ENCODE measurements at places on chromosomes 2 and 18.

DNA sequence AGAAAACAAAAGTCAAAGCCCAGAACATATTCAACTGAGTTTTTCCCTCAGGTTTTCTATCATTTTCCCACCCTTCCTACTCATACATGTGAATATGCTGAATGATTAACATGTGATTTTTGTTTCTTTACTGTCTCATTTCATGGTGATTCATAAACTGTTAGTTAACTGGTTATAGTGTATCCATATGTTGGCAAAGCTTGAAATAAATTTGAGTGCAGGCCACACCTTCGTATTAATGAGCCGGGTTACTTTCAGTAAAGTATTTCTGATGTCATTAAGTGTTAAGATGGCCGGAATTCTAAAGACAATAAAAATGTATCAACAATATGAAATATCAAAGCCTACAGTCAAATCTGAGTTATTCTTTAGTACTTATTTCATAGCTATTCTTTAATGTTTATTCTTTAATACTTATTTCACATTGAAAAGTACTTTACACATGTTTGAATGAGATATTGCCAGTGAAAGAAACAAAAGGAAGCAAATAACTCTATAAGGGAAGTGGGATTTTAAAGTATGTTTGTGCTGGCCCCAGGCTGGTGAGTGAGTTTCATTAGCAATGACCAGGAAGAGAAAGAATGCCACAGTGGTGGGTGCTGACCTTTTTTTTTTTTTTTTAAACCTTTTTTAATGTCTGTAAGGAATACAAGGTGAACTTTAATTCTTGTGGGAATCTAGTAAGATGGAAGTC, 178.6 kb downstream of the NEDD4L start:
- DNase-seq, result no peak

GRCh38 chr2:114754907-114755563, 312.6 kb downstream of the DPP10 start:
- DNase-seq, result no peak

- DNase-seq, result no peak
Observed at GRCh38 chr2:164141271-164141670, 405.5 kb upstream of the FIGN start.

DNA sequence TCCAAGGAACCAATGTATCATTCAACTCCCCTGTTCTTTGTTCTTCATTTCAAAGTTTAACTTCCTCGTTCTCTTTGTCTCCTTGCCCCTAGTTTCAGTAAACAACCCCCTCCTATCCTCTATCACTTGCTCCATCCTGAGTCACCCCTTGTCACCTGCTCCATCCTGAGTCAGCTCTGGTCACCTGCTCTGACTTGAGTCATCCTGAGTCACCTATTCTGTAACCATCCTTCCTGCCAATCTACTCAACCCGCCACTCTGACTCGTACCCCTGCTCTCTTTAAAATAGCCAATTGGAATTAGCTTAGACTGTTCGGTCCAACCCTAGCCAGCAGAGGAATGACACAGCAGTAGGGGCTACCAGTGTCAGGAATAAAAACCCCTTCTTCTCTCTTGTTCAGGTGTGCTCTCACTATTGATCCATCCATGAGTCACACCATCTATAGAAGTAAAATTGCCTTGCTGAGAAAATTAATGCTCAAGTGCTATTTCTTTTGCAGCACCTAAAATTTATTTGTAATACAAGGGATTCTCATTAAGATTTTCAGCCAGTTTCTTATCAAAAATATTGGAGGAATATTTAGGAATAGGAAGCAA, 326.8 kb downstream of the AKAIN1 start:
- DNase-seq, result no peak

- no peak for DNase-seq
Observed at GRCh38 chr2:78498125-78498524, 527.4 kb upstream of the REG3G start.

GRCh38 chr2:31256611-31257382, 22.8 kb downstream of the EHD3 start:
- no peak for DNase-seq

- DNase-seq, result no peak
Observed at GRCh38 chr2:14316594-14316993, 315.9 kb upstream of the LRATD1 start.

DNA sequence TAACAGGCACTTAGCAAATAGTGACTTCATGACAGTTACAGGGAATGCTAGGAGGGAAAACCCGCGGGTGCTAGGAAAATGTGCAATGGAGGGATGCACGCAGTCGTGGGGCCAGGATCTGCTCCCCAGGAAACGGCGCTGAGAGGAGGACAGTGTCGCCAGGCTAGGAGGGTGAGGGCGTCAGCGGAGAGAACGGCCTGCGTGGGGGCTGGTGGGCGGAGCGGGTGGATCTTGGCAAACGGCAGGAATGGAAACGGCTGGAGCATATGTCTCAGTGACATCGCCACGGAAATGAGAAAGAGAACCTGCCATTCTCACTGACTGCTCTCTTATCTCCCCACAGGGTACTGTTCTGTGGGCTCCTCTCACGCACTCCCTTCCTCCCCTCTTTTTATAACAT, 478.5 kb upstream of the ID2 start:
- no peak for DNase-seq

GRCh38 chr2:218925434-218925833, 34.0 kb upstream of the CDK5R2 start:
- DNase-seq, result no peak

DNA sequence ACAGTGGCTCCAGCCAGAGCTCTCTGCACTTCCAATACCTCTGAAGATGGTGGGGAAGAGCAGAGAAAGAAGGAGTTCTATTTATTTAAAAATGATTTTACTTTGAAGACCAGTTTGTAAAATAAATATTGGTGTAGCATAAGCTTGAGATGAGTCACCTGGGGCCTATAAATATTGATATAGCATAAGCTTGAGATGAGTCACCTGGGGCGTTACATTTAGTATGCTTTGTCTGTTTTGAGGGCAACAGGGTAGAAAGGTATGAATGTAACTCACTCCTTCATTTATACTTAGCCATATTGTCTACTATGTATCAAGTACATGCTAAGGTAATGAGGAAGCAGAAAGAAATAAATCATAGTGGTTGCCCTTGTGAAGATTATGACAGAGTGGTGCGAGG, 7.7 kb upstream of the SULT1C4 start:
- DNase-seq, result no peak

DNA sequence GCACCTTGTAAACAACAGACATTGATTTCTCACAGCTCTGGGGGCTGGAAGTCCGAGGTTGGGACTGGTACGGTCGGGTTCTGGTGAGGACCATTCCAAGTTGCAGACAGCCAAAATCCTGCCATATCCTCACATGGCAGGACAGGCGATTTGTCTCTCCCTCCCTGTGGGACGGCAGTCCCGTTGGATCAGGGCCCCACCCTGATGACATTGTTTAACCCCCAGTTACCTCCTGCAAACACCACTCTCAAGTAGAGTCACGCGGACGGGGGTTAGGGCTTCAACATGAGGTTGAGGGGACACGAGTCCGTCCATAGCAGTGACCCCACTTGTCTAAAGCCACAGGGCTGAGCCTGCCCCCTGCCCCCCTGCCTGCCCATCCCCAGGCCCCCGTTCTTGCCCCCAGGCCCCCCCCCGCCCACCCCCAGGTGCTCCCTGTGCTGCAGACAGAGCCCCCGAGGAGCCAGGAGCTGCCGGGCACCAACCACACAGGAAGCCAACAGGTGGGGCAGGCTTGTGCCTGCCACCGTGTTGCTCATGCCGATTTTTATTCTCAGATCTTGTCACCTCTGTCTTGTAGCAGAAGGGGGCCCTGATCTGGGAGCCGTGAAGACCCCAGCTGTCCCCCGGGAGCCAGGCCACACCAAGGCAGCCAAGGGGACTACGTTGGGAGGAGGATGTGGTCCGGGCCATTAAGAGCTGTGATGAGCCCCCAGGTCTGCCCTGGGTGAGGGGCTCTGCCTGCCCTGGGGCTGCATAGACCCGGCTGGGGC, 82.2 kb downstream of the NFATC1 start:
- DNase-seq, result no peak

DNA sequence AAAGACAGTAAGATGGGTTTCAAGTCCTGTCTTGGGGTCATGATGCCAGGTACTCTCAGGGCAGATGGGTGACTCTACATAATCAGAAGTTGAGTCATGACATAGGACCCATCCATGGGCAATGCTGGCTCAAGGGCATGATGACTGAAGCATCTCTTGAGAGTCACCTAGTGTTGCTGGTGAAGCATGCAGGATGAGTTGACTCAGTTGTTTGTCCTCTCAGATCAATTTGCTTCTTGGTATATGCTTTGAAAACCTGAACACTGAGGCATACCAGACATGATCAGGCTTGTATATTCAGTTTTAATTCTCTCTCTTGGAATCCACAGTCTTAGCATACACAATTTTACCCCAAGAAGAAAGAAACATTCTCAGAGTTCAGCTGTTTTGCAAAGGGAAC, 658.9 kb upstream of the NXPH2 start:
- no peak for DNase-seq

GRCh38 chr2:235951493-235951892, 216.7 kb downstream of the GBX2 start:
- DNase-seq, result no peak

DNA sequence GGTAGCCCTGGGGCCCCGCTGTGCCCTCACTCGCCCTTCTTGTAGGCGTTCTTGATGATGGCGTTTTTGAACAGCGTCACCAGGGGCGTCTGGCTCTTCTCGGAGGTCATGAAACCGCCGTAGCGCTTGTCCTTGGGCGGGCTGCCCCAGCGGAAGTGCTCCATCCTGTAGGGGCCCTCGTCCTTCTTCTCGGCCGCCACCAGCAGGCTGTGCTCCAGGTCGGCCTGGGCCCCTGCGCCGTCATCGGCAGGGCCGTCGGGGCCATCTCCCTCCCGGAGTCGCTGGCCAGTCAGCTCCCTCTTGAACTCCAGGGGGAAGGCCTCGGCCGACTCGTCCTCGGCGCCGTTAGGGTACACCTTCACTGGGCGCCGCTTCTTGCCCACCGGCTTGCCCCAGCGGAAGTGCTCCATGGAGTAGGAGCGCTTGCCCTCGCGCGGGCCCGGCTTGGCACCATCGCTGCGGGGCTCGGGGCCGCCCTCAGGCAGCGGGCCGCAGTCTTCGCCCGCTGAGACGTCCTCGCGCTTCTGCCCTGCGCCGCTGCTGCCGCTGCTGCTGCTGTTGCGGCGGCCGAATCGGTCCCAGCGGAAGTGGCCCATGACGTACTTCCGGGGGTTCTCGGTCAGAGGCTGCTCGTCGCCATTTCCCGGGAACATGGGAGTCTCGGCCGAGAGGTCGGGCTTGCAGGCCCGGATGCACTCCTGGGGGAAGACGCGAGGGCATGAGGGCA, 7.2 kb downstream of the POMC start:
- DNase-seq, result no peak

DNA sequence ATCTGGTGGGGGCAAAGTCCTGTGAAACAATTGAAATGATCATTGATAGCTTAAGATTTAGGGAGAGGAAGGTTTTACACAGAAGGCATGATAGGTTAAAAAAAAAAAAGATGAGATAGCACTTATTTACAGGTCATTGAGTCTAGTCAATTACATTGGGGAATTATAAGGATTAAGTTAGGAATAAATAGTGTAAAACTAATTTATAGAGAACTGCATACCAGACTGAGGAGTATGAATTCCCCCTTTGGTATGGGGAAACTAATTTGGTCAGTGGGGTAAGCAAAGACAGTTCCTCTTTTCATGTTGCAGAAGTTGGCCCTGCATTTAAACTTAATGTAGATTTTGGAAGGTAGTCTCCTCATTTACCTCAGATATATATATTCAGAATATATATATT, 10.8 kb downstream of the GLS start:
- no peak for DNase-seq

- DNase-seq, result no peak
Observed at GRCh38 chr2:20224164-20224715, 690 bp downstream of the SDC1 start.

- DNase-seq, result no peak
Observed at GRCh38 chr18:67476585-67476984, 39.9 kb downstream of the DSEL start.

DNA sequence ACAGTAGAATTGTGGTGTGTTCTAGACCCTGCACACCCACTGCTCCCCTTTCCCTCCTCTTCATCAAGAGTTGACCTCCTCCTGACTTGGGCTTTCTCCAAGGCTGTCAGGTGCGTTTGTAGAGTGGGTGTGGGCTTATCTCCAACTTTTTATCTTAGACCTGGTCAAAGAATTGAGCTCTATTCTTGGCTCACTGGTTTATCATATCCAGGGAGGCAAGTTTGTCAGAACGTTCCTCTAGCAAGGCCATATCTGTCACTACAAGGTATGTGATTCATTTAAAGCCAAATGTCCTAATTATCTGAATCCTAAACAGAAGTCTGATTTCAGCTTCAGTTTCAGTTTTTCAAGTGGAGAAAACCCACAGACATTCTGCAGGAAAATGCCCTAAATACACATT, 117.1 kb upstream of the MGAT5 start:
- DNase-seq, result no peak

DNA sequence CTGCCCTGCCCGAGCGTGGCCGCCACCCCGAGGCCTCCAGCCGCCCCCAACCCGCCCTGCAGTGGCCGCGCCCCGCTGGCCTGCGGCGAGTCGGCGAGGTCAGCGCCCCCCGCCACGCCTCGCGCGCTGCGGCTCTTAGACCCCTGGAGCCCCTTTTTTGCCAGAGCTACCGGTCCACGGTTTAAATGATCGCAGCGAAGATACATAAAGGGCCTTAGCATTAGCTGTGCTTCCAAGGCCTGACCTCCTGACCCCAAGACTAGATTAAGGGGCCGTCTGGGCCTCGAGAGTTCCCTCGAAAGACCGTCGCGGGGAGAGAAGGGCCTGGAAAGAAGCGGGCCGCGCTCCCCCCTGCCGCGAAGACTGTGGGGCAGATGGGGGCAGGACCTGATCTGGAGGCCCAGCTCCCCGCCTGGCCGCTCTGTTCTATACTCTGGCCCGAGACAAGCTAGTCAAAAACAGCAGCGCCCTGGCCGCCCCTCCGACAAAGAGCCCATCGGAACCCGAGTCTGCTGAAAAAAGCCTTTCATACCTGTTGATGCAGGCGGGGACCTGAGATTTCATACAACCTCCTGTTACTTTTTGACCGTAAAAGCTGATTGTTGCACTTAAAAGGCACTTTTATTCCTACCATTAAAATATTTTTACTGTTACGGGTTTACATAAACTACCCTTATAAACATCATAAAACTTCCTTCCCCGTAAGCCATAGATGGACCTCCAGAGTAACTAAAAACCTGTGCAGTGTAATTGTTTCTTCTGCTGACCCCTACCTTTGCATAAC, 68.7 kb upstream of the PSMD14 start:
- no peak for DNase-seq

- no peak for DNase-seq
Observed at GRCh38 chr2:46610021-46610420, 130.7 kb downstream of the TMEM247 start.

GRCh38 chr2:128329607-128330006, 10.9 kb upstream of the HS6ST1 start:
- no peak for DNase-seq

- peak; percentile 40 for DNase-seq
Observed at GRCh38 chr2:172836347-172836821, 100.7 kb downstream of the RAPGEF4 start.
